Omental fat pad (tissue), 4 donors: ENCODE measurements at places on chromosomes 1 and 21.

- DNase-seq: no peak
Measured at GRCh38 chr1:201562659-201563405, 23.9 kb downstream of the NAV1 start.

DNA sequence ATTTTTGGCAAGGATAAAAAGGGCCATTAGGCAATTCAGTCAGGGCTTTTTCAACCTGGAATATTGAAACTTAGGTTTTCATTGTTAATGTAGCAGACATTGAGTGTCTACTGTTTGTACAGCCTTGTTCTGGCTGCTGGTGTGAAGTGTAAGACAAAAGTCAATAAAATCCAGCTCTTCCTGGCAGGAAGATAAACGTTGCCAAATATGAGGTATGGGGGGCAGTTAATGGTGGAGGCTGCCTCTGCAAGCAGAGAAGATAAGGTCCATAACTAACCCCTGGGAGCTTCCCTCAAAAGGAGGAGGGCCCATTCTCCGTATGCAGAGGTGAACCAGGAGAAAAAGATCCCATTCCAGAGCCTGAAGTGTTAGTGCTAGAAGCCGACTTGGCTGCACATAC lies 19.5 kb upstream of the SHE start:
- no peak for DNase-seq

DNA sequence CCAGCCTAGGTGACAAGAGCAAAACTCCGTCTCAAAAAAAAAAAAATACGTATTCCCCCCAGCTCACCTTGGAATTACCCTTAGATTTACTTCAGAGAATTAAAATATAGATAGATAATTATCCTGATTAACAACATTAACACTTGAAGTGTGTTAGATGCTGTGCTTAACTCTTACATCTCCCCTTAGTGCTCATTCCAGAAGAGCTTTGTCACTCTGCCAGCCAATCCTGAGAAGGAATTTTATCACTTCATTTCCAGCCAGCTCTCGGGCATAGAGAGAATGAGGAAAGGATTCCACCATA lies 1.6 kb upstream of the SHC1 start:
- no peak for DNase-seq

DNA sequence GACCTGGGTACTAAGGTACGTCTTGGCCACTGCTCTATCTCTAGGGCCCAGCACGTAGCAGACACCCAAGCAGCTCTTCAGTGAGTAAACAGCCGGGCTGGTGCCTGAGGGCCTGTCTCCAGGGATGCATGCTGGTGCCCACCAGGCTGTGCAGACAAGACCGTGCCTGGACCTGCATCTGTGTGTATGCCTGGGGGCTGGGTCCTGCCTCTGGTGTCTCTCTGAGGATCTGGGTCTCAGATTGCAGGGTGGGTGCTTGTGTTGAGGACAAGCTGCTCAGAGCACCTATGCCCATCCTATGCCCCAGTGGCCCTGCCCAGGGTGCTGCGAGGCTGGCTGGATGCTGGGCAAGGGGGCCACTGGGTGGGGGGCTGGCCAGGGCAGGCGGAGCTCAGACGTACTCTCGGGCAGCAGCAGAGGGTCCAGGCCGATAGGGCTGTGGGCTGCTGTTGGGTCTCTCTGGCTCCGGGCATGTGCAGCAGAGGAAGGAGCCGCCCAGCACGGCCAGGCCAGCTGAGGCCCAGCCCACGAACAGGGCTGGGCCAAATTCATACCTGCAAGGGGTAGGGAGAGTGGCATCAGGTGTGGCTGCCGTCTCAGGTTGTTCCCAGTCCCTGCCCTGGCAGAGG lies 4.4 kb downstream of the CLDN19 start:
- no peak for DNase-seq
